ENCODE measurements at places on chromosomes 2 and 18.

DNA sequence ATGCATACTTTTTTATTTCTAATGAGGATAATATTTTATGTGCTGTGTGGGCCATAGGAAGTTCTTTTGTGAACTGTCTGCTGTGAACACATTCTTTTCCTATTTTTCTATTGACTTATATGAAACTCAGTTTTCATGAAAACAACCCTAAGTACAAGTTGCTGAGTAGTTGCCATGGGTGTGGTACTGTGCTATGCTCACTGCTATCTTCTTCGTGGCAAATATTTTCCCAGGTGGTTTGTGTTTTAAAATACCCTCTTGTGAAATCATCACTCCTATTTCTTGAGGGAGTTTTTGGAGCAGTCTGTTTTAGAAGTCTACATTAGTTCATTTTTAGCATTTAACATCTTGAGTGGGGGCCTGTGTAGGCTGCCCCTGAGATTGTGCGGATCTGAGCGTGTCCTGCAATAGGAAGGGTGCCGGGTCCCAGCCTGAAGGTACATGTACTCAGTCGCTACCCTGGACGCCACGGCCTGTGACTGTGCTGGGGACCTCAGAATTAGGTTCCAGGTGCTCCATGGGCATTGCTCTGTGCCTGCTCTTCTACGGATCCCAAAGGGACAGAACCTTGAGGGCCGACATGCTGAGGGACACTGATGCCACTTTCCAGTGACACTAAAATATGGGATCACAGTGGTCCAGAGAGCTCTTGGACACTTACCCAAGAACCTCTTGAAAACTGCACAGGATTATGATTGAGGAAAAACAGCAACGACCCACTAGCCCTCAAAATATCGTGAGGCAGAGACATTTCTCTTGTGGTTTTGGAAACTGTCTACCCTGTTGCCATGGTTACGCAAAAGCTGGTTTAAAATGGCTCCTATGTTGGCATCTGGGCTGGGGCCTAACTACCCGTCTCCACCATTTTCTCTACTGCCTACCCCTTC, 480.4 kb downstream of the TGIF1 start:
- DNase-seq, result no peak

- no peak for DNase-seq
Measured at GRCh38 chr2:43127941-43128558, 98.4 kb downstream of the ZFP36L2 start.

DNA sequence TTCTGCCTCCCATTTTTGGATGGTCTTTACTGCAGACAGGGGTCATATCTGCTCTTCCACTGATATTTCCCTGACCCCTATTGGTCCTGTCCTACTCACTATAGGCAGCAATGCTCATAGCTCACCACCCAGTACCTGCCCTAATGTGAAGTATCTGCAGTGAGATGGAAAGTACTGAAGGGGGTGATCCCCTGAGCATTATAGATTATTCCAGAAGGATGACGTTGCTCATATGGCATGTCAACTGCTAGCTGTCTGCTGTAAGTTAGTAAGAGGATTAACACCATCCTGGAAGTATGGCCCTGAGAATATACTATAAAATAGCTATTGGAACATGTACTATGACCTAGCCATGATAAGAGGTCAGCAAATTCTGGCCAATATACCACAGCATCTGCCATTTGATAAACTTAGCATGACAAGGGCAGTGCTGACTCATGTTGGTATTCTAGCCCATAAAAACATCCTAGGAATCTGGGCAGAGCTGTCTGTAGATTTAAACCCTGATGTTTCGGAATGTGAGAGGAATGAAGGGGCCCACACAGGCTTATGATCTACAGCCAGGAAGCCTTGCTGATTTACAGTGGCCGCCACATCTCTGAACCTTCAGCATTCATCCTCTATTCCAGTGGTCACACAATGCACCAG, 451.4 kb downstream of the TNS1 start:
- DNase-seq, result no peak

GRCh38 chr18:14944838-14945237, 196.9 kb downstream of the ANKRD30B start:
- no peak for DNase-seq
